ENCODE measurements at places on chromosomes 1 and 21. TPM values are rescaled to one million over a fixed set of nuclear protein-coding genes. Genes with fewer than 3 reads are reported as not detected.

RXFP4 gene
- not detected for total RNA-seq

CRP gene
- total RNA-seq = not detected

OR2T2 gene
- total RNA-seq = not detected

OR2G6 gene
- total RNA-seq = not detected

LCE1E gene
- total RNA-seq = not detected

CYP4B1 gene
- total RNA-seq = not detected

HTR1D gene
- total RNA-seq = 0.48 TPM

SLC6A9 gene
- 9.5 TPM for total RNA-seq

ZNF691 gene
- total RNA-seq = 5.8 TPM

KRTAP12-4 gene
- total RNA-seq = not detected

SPRR4 gene
- not detected for total RNA-seq

FOXO6 gene
- total RNA-seq = not detected

TRIM45 gene
- total RNA-seq = 3.3 TPM

HMGN1 gene
- total RNA-seq = 185 TPM

CLCNKB gene
- not detected for total RNA-seq

AURKAIP1 gene
- total RNA-seq = 215 TPM

C21orf58 gene
- total RNA-seq = 6.9 TPM

SAMD13 gene
- 0.45 TPM for total RNA-seq

DNA sequence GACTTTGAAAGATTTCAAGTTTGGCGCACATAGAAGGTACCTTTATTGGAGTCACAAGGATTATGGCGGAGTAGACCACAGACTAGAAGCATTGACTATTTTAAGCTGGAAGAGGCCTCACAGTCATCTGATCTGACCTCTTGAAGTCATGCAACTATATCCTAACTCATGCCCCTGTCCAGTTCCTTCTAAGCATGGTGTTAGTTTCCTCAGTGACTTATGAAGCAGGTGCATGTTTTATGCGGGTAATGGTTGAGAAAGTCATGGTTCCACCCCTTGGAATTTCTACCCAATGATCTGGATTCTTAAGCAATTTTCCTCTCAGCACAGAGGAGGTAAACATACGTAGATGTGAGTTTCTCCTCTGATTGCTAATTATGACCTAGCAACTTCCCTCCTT is 11.7 kb downstream of the OLFML3 start:
- DNase-seq = no peak

- peak; percentile 13 for DNase-seq
Measured at GRCh38 chr1:102588536-102588935, 519.8 kb downstream of the COL11A1 start.

GRCh38 chr1:43137445-43138052 is 34.5 kb downstream of the EBNA1BP2 start:
- DNase-seq = no peak

GRCh38 chr1:41400225-41400624 is 39.0 kb downstream of the FOXO6 start:
- DNase-seq = no peak

DNA sequence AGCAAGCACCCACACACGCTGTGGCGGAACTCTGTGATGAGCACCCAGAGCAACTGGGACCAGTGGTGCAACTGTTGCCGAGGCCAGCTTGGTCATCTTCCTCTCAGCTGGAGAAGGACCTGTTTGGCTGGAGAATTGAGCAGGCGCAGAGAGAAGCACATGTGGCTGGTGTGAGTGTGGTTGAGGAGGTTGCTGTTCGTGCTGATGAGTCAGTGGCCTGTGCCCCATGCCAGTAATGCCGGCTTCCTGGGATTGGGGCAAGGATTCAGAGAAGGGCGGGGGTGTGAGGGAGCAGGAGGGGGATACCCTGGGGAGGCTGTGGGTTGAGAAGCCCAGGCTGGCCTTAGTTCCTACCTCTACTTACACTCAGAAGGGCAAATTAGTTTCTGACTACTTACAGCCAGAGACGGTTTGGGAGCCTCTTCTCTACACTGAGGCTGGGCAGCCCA is 57.5 kb upstream of the EPS8L3 start:
- DNase-seq = peak; percentile 93

GRCh38 chr1:89483010-89483756 is 41.4 kb upstream of the LRRC8B start:
- peak; percentile 64 for DNase-seq

GRCh38 chr1:116842654-116843053 is 67.1 kb upstream of the PTGFRN start:
- DNase-seq = no peak

DNA sequence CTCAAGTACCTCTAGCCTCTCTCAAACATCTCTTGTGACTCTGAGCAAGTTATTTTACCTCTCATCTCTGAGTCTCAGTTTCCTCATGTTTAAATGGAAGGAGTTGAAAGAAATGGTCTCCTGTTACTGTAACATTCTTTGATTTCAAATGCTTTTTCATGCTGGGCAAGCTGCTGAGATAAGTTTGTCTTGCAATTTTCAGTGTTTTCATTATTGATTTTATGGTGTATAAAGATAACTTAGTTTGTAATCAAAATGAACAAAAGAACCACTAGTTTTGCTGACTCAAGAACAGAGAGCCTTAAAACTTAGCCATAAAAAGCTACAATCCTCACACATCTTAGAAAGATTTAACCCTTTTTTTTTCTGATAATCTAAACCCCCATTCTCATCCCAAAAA is 4.5 kb downstream of the LIPI start:
- DNase-seq = no peak

DNA sequence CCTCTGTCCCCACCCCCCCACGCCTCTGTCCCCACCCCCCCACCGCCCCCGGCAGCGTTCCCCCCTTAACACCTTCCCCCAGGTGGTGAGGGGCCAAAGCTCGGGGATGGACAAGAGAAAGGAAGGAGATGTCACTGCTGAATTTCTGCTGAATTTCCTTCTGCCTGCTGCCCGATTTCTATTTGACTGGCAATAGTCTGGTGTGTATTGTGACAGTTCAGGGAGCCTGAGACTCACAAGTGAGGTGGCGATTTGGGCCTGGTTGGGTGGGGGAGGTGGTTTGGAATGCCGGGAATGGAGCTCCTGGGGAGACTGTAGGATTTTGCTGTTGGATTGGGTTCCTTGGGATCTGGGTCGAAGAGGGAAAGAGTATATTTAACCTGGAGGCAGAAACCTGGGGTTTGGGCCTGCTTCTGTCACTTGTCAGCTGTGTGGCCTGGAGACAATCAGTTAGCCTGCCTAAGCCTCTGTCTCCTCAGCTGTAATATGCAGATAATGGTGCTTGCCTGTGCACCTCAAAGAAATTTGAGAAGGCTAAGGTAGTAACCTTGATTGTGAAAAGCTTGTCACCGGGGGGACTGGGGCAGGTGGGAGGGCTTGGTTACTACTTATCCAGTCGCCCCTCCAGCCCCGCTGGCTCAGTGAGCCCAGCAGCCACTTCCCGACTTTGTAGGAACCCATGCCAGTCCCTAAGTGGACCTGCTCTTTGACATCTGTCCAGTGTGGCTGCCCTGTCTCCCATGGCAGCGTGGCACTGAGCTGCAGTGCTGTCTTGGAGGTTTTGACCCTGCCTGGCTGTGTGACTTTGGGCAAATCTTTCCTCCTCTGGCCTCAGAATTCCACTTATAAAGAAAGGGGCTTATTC is 7.7 kb upstream of the LMNA start:
- DNase-seq = peak; percentile 49

DNA sequence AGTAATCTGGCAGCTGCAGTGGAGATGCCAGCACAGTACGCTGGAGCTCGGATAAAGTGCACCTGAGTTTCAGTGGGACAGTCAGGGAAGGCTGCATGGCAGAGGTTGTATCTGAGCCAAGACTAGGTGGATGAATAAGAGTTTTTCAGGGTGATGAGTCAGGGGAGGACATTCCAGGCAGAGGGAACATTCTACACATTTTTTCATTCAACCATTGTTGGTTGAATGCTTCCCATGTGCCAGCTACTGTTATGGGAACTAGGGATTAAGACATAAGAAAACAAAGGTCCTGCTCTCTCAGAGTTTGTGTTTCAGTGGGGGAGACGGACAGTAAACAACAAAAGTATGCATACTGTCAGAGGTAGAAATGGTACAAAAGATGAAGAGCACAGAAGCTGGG is 5.2 kb downstream of the LEPR start:
- DNase-seq = peak; percentile 92

DNA sequence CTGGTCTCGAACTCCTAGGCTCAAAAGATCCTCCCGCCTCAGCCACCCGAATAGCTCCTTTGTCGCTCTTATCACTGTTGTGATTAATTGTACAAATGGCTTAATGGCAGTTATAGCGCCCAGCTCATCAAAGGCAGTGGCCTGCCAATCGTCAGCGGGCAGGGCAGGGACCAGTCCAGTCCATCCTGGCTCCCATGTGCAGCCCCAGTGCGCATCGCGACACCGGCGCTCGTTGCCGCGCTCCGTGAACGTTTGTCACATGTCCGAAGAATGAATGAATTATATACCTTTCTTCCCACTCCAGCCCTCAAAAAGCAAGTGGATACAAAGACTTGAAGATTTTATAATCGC is 18.4 kb downstream of the MTX1 start:
- DNase-seq = peak; percentile 44

GRCh38 chr1:248923352-248924338 is 17.6 kb downstream of the PGBD2 start:
- no peak for DNase-seq

DNA sequence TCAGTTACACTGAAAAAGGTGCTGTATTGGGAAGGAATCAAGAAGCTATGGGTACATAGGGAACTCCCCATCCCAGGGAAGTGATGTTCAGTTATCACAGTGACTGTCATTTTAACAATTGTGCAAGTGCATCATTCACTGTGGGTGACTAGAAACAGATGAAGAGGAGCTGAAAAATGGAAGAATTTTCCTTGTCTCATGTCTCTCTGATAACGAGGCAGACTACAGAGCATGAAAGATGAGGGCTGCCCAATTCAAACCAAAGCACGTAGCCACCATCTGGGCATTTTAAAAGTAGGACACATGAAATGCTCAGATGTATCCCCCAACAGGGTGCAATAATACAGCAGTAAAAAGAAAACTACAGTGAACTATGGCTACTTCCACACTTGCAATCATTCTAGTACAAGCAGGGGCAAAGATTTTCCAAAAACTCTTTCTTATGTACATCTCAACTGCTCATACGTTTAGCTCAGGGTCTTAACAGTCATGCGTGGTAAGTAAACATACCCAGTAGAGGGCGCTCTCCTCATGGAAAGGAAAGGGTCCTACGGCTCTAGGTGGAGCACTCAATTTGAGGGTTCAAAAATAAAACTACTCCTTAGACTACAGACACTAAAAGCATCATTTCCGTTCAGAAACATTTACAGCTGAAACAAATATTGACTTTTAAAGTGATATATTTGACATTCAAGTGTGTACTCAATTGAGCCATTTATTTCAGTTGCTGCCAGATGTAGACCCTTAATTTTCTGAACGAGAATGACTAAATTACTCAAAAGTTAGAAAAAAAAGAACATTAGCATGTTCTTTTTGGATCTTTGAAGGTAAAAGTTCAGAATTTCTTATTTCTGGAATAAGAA is 143.2 kb downstream of the KCTD3 start:
- peak; percentile 51 for DNase-seq

DNA sequence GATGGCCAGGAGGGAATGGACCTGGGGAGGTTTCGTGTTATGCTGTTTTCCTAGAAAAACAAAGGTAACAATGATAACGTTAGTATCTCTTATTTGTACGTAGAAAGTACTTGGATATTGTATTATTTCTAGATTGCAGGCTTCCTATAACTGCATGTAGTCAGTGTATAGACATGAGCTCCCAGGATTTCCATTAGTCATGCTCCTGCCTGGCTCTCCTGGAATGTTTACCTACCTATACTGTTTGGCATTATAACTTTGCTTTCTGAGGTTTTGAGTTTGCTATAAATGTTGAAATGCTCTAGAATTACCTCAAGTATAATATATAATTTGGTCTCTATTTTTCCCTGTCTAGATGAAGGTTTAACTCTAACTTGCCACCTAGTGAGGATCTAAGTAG is 66.1 kb downstream of the TTC3 start:
- DNase-seq = no peak

GRCh38 chr1:211653293-211653692 is 22.1 kb downstream of the NEK2 start:
- no peak for DNase-seq

GRCh38 chr21:42769820-42770716 is 109.3 kb downstream of the WDR4 start:
- DNase-seq = no peak

- DNase-seq = peak; percentile 72
Measured at GRCh38 chr1:98661544-98662355, at the start of gene SNX7. Gene SNX7, plus strand, starts transcription at chr1:98661721. Its CDS starts 11 bp downstream, at chr1:98661732.

DNA sequence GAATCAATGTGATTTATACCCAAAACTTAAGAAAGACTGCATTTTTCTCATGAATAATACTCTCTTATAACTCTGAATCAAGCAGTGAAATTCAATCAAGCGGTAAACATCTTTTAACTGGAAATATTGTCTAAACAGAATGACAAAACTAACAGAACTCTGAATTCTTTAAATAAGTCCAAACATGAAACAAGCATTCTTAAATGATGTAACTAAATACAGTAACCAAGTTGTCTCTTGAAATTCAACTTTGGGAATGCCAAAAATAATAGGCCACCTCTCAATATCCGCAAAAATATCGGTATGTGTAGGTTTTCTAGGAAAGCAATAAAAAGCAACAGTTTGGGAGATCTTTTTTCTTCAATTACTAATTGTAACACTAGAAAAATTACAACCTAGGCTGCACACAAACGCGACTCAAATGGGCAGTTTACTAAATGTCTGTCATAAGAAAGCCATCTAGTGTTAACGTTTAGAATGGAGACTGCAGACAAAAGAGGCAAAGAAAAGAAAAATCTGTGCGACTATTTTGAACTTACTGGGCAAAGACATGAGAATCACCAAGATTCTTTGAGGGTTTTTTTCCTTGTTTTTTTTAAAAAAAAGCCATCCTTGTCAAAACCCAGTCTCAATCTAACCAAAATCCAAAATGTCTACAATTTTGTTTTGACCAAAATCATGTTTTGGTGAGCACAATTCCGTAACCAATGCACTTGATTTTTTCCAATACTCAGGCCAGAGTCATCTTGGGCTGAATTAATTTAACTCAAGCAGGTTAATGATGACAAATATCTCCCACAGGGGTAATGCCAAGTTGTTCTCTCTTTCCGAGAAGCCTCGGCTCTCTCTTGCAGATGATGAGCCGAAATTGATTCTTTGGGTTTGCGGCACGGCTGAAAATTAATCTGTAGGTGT is 1.3 kb downstream of the SIPA1L2 start:
- no peak for DNase-seq

DNA sequence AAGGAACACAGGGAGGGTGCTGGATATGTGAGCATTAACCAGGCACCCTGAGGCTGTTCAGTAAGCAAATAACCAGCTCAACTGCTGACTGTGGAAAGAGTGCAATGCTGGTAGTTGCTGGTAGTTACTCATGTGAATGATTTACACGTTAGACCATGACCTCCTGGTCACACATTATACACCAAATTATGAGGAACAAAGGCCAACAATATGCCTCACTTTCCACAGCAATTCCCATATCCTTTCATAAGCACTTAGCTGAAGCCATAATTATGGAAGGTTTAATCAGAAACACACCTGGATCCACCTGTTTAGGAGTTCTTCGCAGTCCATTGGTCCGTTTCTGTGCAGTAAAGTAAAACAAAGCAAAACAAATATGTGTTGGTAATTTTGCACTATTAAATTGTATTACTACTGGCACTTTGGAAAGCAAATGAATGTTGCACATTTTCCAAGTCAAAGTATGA is 281.8 kb downstream of the VAV3 start:
- no peak for DNase-seq
